ENCODE measurements at places on chromosomes 5 and 9.

GRCh38 chr5:176178789-176179188 lies 59.4 kb upstream of the SIMC1 start:
- no peak for DNase-seq

GRCh38 chr5:120062515-120062917 lies 401.6 kb upstream of the PRR16 start:
- DNase-seq: no peak

DNA sequence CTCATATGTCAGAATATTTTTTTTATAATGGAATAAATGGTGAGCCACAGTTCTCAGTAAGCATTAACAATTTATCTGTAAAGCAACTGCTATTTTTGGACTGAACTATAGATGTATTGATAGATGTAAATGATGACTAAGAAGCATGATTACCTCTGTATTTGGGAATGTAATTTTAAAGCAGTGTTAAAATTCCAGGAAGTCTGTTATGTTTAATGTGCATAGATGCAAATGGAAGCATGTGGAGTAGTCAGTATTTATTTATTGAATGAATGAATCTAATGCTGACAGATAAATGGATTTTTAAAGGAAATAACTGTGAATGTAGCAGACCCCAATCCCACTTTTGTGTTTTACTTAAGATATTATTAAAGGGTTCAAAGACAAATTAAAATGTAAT lies 95.0 kb downstream of the ATG10 start:
- DNase-seq: no peak

- DNase-seq: no peak
These were observed 189.3 kb downstream of the PAPPA start for GRCh38 chr9:116342941-116343340.

- peak; percentile 90 for DNase-seq
These were observed 34.8 kb downstream of the TRPC7 start for GRCh38 chr5:136330353-136331038.

DNA sequence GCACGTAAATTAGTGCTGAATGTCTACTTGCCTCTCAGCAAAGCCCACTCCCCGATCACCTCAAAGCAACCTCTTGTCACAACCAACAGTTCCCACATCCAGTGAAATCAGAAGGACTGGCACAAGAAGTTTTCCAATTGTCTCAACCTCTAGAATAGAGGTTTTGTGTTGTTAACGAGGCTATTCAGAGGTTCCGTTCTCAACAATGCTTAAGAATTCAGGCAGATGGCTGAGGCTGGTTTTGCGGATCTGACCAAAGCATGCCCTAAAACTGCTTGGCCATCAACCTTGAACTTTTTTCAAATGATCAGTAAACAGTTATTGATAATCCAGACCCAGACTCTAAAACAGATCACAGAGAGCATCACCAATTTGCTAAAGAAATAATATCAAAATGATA lies 52.9 kb downstream of the MAPKAP1 start:
- DNase-seq: no peak
